Activated T-cell treated with anti-CD3 and anti-CD28 coated beads, Interleukin-2, amount 50 U/mL, for 72 hours (primary cell): ENCODE measurements at places on chromosomes 2 and 18. TPM values are rescaled to one million over a fixed set of nuclear protein-coding genes. Genes with fewer than 3 reads are reported as not detected.

EVX2 gene
- not detected for total RNA-seq

DYNC2LI1 gene
- total RNA-seq: 31.9 TPM

KCNE4 gene
- not detected for total RNA-seq

FEV gene
- total RNA-seq: not detected

FHOD3 gene
- total RNA-seq: 0.28 TPM

HYCC2 gene
- total RNA-seq: 38.0 TPM

EMILIN1 gene
- 0.36 TPM for total RNA-seq

GPR45 gene
- not detected for total RNA-seq

CHRNA1 gene
- total RNA-seq: not detected

KIF5C gene
- total RNA-seq: 29.1 TPM

MTX2 gene
- total RNA-seq: 26.7 TPM

LIMS1 gene
- total RNA-seq: 122 TPM

LINC00305 gene
- not detected for total RNA-seq

ACVR1C gene
- 3.6 TPM for total RNA-seq

KCNF1 gene
- not detected for total RNA-seq

NEB gene
- total RNA-seq: 1.1 TPM

UCN gene
- 7.6 TPM for total RNA-seq

TMEM198 gene
- total RNA-seq: 4.5 TPM

DSC3 gene
- not detected for total RNA-seq

GNLY gene
- 23.8 TPM for total RNA-seq

PAIP2B gene
- total RNA-seq: 5.3 TPM

TCF23 gene
- not detected for total RNA-seq

PMAIP1 gene
- total RNA-seq: 155 TPM

LBH gene
- 133 TPM for total RNA-seq

BOK gene
- total RNA-seq: 0.10 TPM

LRRC30 gene
- total RNA-seq: not detected

ARPC2 gene
- 517 TPM for total RNA-seq

OTX1 gene
- total RNA-seq: not detected

OTOF gene
- 1.6 TPM for total RNA-seq

ADD2 gene
- total RNA-seq: 24.3 TPM

FNDC4 gene
- total RNA-seq: 0.19 TPM

TEX51 gene
- not detected for total RNA-seq

VSNL1 gene
- not detected for total RNA-seq

TEKT4 gene
- total RNA-seq: not detected

REG3G gene
- total RNA-seq: not detected

LYPD6 gene
- not detected for total RNA-seq
